ENCODE measurements at places on chromosomes 7 and 10.

DNA sequence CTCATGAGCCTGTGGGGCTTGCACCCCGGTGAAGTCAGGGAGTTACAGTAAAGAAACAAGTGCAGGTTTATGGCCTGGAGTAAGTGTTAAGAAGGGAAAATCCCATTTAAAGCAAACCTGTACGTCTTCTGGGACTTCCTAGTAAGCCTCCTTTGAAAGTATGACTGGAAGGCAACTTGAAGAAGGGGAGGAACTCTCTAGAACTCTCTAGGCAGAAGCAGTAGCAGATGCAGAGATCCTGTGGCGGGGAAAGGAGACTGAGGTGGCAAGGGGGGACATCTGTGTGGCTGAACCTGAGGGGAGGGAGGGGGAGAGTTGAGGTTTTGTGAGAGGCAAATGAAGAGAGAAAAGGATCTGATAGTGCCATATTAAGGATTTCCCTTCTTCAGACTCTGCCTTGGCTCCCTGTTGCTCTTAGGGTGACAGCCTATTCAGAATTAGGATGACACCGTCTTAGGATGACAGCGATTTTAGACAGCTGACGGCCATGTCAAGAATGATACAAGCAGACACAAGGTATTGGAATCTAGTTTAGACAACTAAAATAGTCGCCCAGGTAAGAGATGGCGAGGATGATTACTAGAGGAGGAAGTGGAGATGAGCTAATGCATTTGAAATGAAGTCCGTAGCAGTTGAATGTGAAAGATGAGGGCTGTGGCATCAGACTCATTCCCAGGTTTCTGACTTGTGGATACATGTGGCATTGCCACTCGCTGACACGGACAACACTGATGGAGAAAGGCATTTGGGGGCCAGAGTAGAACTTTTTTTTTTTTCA lies 29.0 kb downstream of the CUL1 start:
- no peak for DNase-seq

DNA sequence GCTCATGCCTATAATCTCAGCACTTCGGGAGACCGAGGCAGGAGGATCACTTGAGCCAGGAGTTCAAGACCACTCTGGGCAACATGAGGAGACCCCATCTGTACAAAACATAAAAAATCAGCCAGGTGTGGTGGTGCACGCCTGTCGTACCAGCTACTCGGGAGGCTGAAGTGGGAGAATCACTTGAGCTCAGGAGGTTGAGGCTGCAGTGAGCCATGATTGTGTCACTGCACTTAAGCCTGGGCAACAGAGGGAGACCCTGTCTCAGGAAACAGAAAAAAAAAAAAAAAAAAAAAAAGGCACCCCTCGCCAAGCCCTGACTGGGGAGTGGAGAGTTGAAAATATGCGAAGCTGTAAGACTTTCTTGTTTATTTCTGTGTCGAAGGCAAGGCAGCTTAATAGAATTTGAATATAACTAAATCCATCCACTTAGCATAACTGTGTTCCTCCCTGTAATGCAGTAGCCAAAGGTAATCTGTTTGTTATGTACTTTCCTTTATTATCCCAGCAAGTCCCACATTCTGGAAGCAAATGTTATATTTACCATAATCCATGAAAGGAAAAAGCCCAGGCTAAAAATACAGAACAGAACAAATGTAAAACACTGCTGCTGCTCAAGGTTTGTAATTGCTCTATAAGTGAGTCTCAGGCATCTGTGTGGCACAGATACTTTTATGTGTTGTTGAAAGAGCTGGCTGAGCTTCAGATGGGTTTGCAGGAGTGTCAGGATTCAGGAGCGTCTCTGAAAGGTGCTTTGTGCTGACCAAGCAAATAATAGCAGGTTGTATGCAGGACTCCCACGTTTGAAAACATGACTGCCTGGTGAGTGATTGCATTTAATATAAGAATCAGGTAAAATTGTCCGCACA lies 127.2 kb downstream of the CELF2 start:
- DNase-seq, result no peak

DNA sequence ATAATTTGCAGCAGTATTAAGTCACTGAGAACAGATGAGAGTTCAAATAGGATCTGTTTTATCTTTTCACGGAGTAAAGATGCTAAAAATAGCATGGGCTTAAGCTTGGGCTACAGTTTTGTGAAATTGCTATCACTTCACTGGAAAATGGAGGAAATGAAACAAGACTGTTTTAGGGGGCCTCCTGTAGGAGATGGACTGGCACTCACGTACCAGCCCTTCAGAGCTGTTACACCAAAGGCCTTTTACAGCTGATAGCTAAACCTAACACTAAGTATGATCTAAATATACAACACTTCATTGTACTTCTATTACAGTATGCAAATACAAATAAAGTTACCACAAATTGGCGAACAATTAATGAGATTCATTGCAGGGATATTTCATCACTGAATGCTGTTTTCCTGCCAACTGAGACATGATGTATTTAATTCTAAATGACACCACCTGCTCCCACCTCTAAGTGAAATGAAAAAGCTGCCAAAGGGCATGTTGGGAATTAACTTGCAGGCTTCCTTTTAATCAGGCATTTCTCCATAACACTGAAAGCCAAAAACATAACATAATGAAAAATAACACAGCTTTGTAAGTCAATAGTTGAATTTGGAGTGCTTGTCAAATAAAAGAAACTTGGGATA lies 304.5 kb upstream of the LRRN3 start:
- DNase-seq, result no peak

GRCh38 chr7:100019908-100020307 lies 4.5 kb downstream of the ZKSCAN1 start:
- DNase-seq, result no peak

DNA sequence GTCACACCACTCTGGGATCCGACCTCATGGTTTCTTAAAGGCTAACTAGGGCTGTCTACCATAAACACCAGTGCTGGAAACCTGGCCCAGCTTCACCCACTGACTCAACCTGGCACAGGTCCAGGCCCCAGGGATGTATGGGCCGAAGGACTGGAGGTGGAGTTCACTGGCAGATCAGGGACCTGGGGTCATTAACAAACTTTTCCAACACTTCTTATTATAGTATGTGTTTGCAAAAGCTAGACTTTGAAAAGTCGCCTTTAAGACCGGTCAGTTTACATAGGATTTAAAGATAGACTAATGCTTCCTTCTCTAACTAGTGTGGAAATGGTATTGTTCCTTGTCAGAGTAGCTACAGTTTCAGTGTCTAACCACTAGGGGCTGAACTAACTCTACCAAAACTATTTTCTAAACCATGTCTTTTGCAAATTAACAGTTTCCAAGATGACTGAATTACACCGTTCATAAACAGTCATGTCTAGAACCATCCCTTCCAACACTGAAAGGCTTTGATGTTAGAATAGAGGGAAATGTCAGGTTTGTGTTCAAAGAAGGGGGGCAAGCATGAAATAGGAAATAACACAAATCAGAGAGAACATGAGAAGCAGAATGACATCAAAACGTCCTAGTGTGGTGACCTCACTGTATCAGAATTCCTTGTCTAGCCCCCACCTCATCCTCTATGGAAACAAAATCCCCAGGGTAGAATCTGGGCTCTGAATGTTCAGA lies 29.7 kb downstream of the STN1 start:
- peak; percentile 70 for DNase-seq

- no peak for DNase-seq
Measured at GRCh38 chr7:17528636-17529035, 230.2 kb downstream of the AHR start.

DNA sequence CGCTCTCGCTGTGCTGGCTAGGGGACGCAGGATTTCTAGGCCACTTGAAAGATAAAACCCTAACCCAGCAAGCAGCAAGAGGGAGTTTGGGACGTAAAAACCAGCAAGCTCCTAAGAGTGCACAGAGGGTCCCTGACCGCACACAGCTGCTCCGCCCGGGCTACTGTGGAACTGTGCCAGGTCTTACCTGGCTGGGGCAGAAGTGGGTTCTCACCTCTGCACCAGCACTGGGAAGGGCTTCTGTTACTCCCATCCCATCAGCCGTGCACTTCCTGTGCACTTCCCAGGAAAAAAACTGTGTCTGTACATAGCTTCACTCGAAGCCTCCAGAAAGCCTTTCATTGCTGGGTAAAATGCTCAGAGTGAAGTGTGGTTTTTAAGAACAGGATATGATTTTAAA lies 45.9 kb upstream of the PTF1A start:
- no peak for DNase-seq

GRCh38 chr10:88032566-88032965 lies 169.1 kb downstream of the PTEN start:
- peak; percentile 37 for DNase-seq

- DNase-seq, result no peak
Measured at GRCh38 chr10:79303631-79304478, 43.4 kb upstream of the PPIF start.

GRCh38 chr7:142412551-142413193 lies 154.8 kb upstream of the PRSS58 start:
- DNase-seq, result peak; percentile 21

- no peak for DNase-seq
Measured at GRCh38 chr10:89494575-89494974, 40.8 kb downstream of the SLC16A12 start.

DNA sequence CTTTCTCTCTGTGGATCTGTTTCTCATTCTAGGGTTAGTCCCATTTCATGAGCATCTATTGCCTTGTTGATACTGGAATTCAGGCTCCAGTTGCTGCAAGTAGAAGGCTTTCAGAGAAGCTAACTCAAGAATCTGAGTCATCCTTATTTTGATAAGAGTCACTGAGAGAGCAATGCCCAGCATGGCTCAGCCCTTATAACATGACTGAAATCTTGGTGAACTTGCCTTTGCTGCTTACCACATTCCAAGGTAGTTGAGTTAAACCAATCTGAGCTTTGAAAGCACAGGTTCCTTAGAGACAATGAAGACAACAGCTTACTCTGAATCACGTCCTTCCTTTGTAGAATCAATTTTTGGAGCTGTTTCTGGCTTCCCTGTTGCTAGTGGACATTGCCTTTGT lies 53.6 kb upstream of the CHCHD3 start:
- no peak for DNase-seq

DNA sequence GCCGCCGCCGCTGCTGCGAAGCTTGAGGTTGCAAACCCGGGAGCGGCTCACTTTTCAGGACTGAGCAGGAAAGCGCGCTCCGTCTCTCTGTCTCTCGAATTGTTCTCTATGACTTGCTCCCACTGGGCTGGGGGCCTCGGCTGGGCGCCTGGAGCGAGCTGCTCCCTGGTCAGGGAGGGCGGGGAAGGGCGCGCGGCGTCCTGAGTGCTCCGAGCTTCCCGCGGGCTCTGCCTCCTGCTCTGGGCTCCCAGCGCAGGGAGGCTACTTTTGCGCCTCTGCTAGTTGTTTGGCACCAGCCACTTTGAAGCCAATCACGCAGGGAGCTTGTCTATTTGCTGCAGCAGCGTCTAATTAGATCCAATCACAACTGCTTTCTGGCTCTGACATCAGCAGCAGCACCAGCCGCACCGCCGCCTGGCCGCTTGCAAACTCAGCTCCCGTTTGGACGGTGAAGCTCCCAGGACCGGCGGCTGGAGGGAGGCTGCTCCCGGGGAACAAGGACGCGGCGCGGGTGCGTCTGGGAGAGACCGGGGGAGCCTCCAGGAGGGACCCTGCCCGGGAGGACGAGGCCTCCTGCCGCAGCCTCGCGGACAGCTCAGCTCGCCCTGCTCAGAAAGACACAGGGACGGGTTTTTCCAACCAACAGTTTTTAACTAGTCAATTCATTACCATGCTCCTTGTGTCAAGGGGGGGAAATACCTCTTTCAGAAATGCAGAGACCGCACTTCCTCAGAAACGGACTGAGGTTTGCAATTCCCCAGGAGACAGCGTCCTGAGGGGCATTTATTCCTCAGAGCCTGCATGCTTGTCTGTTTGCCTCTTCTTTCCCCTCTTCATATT lies at the start of gene ADARB2:
ADARB2 (minus strand) TSS at position 304 of the 840 bp plus-strand sequence.
- DNase-seq, result no peak

DNA sequence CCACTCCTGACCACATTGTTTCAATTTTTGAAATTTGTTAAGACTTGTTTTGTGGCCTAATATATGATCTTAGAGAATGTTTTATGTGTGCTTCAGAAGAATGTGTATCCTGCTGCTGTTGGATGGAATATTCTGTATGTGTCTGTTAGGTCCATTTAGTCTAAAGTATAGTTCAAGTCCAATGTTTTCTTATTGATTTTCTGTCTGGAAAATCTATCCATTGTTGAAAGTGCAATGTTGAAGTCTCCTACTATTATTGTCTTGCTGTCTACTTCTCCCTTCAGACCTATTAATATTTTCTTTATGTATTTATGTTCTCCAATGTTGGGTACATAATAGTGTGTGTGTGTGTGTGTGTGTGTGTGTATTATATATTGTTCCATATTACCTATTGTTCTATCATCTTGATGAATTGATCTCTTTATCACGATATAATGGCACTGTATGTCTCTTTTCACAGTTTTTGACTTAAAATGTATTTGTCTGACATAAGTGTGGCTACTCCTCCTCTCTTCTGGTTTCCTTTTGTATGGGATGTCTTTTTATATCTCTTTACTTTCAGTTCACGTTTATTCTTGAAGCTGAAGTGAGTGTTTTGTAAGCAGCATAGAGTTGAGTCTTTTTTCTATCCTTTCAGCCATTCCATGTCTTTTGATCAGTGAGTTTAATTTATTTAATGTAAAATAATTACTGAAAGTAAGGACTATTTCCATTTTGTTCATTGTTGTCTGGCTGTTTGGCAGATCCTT lies 61.3 kb downstream of the AKR1D1 start:
- no peak for DNase-seq

DNA sequence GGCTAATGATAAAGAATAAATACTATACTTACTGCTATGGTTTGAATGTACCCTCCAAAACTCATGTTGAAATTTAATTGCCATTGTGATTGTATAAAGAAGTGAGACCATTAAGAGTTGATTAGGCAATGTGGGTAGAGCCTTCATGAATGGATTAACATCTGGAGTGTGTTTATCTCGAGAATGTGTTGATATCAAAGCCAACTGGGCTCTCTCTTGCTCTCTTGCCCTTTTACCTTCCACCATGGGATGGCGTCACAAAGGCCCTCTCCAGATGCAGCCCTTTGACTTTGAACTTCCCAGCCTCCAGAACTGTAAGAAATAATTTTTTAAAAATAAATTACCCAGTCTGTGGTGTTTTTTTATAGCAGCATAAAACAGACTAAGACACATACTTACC lies 50.1 kb upstream of the GHITM start:
- DNase-seq, result no peak

- no peak for DNase-seq
Measured at GRCh38 chr10:12332572-12333379, 16.6 kb upstream of the CAMK1D start.

- no peak for DNase-seq
Measured at GRCh38 chr7:13874783-13875182, 114.7 kb downstream of the ETV1 start.

DNA sequence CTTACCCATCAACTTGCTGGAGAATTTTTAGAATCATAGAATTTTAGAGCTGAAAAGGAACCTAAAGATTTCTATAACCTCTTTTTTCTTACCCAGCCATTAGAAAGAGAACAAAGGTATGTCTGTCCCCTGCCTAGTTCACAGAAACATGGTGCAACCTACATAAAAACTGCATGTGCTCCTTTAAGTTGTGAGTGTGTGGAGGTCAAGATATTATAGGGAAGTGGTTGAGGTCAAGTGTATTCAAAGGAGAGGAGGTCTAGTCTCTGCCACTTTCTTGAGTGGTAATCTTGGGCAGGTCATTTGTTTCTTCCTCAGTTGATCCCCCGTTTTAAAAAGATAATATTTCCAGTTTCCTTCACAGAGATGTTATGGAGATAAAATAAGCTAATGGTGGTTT lies 6.4 kb downstream of the UBTD1 start:
- no peak for DNase-seq

Measured in HTR-8/SVneo (cell line).